Activated T-cell treated with anti-CD3 and anti-CD28 coated beads, Interleukin-2, amount 50 U/mL, for 72 hours (primary cell): ENCODE measurements at places on chromosomes 2 and 18. TPM values are rescaled to one million over a fixed set of nuclear protein-coding genes. Genes with fewer than 3 reads are reported as not detected.

- H3K36me3 ChIP-seq: no peaks in the 10 kb centered on the region
- no peak overlapping the region for H3K27ac ChIP-seq
- peak overlapping the region; percentile 70 for H3K4me3 ChIP-seq
- H3K4me1 ChIP-seq: peaks cover 50% of the 10 kb centered on the region
- DNase-seq: no peak
Measured at GRCh38 chr2:218883491-218884490, 3.1 kb downstream of the WNT10A start.

- H3K36me3 ChIP-seq: no peaks in the 10 kb centered on the region
- no peak overlapping the region for H3K4me3 ChIP-seq
- no peaks in the 10 kb centered on the region for H3K27me3 ChIP-seq
- no peak overlapping the region for H3K27ac ChIP-seq
Measured at GRCh38 chr2:190365499-190366204, 22.3 kb downstream of the INPP1 start.

GRCh38 chr2:46977280-46977665 is 61.7 kb upstream of the MCFD2 start:
- no peaks in the 10 kb centered on the region for H3K27me3 ChIP-seq
- peak overlapping the region; percentile 17 for H3K27ac ChIP-seq
- H3K4me3 ChIP-seq: no peak overlapping the region
- peaks cover 25% of the 10 kb centered on the region for H3K36me3 ChIP-seq
- H3K4me1 ChIP-seq: peaks cover 48% of the 10 kb centered on the region
- DNase-seq: no peak

DNA sequence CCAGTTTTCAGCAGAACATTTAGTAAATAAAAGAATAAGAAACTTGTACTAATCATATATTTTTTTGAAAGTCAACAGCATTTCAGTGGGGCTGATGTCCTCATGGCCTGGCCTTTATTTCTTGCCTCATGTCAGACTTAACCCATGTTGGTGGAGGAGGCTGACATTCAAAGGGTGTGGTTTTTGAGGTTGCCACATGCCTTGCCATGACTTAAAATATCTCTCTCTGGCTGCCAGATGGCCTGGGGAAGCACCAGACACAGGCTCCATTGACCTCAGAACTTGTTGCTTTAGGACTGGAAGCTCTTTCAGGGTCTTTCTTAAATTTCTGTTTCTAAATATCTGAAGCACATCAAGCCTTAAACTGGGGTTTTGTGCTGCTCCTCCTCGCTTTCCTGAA is 32.5 kb upstream of the CD28 start:
- peaks cover 34% of the 10 kb centered on the region for H3K4me1 ChIP-seq
- peak overlapping the region; percentile 47 for H3K4me3 ChIP-seq
- H3K36me3 ChIP-seq: peaks cover 3% of the 10 kb centered on the region
- H3K27me3 ChIP-seq: no peaks in the 10 kb centered on the region

Gene FAM110C
- 2.0 TPM for total RNA-seq
